Camera-type eye (tissue), 1 donor: ENCODE measurements at places on chromosomes 2 and 18. TPM values are rescaled to one million over a fixed set of nuclear protein-coding genes. Genes with fewer than 3 reads are reported as not detected.

FSHR gene
- total RNA-seq, result not detected

VWA3B gene
- total RNA-seq, result not detected

DSG2 gene
- 18.5 TPM for total RNA-seq

RGPD4 gene
- 2.2 TPM for total RNA-seq

ZNF397 gene
- 81.5 TPM for total RNA-seq

GNAL gene
- total RNA-seq, result 17.5 TPM

CYP26B1 gene
- 12.8 TPM for total RNA-seq

MGAT4A gene
- total RNA-seq, result 38.6 TPM

C1QL2 gene
- total RNA-seq, result 4.1 TPM

MAP3K19 gene
- 0.11 TPM for total RNA-seq

LDLRAD4 gene
- total RNA-seq, result 83.4 TPM

LRRTM1 gene
- 2.0 TPM for total RNA-seq

TNFRSF11A gene
- total RNA-seq, result 3.9 TPM
